ENCODE measurements at places on chromosomes 12 and 14.

DNA sequence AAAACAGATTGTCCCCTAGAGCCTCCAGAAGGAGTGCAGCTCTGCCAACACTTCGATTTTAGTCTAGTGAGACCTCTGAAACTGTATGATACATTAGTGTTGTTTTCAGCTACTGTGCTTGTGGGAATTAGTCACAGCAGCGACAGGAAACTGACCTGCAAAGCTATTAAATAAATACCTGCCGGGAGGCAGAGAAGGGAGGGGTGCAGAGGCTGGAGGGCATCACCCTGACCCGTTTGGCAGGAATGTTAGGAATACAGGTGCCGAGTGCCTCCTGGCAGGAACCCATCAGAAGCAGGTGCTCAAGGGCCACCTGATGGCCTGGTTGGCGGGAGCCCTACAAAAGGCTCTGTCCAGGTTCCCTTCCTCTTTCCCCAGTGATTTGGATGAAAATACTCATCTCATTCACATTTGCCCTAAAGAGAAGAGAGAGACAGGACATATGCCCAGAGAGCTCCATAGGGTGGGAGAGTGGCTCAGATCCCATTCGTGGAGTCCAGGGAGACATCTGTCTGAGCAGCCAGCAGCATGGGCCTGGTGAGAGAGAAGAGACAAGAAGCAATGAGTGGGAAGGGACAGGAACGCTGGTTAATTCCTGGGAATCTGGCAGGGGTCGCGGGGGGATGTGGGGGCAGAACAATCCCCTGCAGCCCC, 44.6 kb downstream of the C14orf132 start:
- no peak for DNase-seq

DNA sequence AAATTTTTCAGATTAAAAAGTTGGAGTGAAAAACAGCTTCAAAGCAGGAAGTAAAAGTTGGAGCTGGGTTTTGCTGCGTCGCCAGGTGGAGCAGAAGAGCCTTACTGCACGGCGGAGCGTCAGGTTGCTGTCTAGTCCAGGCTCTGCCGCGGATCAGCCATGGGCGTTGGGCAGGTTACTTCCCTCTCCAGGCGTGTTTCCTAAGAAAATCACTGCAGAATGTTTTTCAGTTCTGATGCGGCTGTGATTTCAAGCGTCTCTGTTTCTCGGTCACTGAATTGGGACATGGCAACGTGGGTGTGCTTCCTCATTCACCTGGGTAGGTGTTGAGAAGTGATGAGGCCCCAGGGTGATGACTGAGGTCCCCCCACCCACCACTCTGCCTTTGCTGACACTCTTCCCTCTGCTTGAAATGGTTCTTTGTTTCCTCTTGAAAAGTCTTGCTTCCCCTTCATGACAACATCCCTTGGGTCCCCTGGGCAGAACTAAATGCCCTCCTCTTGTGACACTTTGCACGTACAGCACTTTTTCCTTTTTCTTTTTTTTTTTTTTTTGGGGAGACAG, 7.6 kb downstream of the EVL start:
- no peak for DNase-seq

DNA sequence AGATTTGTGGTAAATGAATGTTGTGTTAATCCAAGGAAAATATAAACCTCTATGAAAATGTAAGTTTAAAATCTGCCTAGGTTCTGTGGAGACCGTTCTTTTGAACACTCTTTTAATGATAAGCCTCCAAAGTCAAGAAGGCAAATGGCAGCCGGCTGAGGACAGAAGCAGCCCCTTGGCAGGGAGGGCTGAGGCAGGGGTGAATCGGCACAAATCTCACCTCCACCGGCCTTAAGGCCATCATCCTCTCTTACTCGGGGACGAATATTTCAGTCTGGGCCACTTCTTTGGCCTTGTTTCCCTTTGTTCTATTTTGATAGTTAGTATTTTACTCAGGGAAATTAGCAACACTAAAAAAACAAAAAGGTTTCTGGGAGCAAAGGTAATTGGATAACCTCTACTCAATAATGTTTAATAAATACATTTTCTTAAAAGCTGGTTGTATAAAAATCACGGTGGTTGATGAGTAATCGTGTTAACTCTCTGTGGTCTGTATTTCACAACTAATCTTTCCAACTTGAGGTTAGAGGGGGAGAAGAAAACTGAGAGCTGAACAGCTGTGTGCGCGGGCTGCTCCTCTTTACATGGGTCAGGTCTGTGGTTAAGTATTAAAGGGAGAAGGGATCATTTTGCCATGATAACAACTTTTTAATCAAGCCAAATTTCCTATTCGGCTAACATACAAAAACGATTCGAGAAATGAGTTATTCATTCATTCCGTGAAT, 18.6 kb downstream of the LGMN start:
- DNase-seq, result peak; percentile 59

DNA sequence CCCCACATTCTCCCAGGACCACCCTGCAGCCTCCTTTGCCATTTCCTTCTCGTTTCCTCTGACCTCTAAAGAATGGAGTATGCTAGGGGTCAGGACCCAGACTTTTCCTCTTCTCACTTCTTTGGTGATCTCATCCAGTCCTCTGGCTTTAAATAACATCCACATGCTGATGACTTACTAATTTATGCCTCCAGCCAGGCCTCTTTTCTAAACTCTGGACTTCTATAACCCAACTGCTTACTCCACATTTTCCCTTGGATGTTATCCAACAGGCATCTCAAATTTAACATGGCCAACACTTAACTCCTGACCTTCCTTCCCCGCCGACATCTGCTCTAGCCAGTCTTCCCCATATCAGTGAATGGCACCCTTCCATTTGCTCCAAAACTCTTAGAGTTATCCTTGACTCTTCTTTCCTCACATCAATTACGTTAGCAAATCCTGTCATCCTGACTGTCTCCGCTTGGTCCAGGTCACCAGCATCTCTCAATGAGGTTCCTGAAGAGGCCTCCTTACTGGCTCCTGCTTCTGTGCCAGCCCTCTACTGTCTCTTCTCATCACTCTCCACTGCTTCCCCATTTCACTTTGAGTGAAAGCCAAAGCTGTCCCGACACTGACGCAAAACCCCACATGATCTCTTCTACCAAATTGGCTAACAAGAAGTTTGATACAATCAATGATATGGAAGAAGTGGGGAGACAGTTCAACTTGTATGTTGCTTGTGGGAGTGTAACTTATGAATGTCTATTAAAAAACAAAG, 42.7 kb downstream of the TMBIM6 start:
- DNase-seq, result peak; percentile 50

GRCh38 chr14:24052656-24053547, 1.1 kb downstream of the CARMIL3 start:
- DNase-seq, result no peak

- no peak for DNase-seq
Observed at GRCh38 chr14:92500491-92500941, 13.1 kb upstream of the RIN3 start.

- DNase-seq, result peak; percentile 73
Observed at GRCh38 chr12:45130881-45131281, 80.0 kb upstream of the DBX2 start.

- no peak for DNase-seq
Observed at GRCh38 chr14:24234095-24235005, 1.6 kb downstream of the GMPR2 start.

- peak; percentile 12 for DNase-seq
Observed at GRCh38 chr14:33794791-33795305, 156.0 kb downstream of the EGLN3 start.

- DNase-seq, result no peak
Observed at GRCh38 chr12:50711121-50711520, 52.8 kb upstream of the ATF1 start.
